Forelimb muscle (tissue), 1 donor: ENCODE measurements at places on chromosomes 3 and 15. TPM values are rescaled to one million over a fixed set of nuclear protein-coding genes. Genes with fewer than 3 reads are reported as not detected.

Gene PIGZ
- 1.7 TPM for polyA plus RNA-seq

DNA sequence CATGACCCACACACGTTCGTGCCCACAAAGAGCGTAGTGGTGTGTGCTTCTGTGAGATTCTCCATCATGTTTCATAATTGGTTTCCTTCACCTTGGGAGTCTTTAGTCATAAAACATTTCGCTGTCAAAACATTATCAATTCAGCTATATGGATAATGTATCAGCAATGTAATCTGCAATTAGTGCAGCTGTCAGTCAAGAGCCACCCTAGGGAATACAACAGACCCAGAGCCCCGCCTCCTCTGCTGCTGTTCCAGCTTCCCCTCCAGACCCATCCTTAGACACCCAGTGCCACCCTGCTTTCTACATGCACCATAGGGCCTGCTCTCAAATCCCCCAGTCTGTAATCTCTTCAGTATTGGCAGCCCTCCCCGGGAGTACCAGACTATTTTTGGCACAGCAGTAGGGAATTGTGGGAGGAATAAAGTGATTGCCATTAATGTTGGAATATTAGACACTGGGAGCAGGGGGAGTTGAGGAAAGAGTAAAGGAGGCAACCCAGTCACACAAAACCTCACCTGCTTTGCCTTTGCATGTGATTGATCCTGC, 31.5 kb upstream of the C3orf80 start:
- no peak for DNase-seq

GRCh38 chr3:28334552-28334951, 14.0 kb upstream of the ZCWPW2 start:
- no peak for DNase-seq

DNA sequence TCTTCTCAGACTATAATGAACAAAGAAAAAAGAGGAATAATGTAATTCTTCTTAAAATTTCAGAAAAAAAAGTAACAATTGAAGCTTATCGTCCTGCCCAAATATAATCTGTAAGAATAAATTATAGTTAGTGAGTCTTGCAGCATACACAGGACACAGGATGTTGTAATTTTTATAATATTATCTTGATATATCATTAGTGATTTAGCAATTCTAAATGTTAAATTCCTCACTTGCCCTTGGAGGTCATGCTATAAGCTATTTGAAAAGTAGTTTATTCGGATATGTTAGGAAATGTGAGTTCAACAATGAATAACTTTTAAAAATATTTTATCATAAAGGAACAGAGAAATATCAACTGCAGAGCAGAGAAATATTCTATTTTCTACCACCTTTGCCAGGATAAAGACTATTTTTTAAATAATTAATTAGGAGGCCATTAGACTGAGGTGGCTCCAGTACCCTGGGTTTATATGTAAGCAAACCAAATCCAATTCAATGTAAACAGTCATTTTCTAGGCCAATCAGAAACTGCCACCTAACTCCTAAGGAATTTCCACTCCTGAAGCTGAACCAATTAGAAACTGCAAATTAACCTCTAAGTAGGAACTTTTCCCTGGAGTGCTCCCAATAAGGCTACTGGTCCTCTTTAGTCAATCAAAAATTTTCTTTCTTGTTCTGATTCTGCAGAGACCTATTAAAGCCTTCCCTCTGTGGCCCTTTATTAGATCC, 1109.3 kb downstream of the ROBO2 start:
- DNase-seq, result no peak

GRCh38 chr3:58804914-58805313, 138.3 kb upstream of the FAM3D start:
- DNase-seq, result no peak
